CMK (cell line): ENCODE measurements at places on chromosomes 3 and 15.

- DNase-seq: no peak
These were observed 288.8 kb downstream of the FEZF2 start for GRCh38 chr3:62084558-62084957.

GRCh38 chr3:105199217-105199616, 167.5 kb upstream of the ALCAM start:
- no peak for DNase-seq

DNA sequence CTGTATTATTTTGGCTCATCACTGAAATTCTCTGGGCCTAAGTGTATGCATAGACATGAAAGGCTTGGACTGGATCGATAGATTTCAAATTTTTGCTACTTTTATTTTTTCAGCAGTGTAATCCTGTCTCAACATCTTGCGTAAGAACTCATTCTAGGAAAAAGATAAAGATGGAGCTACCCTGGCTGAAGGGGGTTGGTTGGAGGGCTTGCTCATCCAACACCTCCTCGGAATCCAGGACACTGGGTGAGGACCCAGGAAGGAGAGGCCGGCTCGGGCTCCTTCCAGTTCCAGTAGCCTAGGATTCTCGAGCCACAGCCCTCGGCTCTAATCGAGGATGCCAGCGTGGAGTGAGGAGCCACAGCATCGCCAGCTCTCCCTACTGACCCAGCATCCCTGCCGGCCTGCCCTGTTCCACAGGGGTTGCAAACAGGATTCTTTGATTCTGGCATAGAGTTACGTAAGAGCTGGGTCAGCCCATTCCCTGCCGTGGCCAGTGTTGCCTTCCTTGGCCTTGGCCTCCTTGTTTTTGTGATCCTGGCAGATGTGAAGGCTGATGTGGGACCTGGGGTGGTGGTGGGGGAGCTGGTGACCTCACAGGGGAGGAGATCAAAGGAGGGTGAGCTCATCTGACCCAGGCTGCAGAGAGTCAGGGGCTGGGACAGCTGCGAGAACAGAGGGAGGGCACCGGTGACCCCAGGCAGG, 149.5 kb downstream of the ALDH1A2 start:
- DNase-seq: no peak

DNA sequence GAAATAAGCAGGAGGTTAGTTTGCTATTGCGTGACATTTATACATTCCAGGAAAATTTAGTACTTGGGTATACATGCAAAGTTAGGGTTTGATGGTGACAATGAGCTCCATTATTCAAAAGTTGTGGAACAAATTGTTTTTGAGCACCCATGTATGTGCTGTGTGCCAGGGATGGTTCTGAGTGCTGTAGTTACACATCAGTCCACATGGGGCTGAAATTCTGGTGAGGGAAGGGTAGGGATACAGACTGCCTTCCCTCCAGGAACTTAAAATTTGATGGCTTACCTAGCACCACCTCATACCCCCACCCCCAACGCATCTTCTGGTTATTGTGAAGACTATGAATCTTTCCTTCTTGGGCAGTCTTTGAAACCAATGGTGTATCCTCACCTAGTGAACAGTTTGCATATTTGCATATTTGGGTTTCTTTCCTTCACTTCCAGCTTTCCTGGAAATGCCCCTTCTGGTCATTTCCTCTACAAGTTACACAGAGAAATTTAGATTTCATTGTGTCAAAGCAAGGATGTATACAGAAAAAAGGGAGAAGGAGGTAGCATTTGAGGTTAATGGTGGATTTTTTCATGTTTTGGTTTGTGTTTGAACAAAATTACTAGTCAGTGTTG, 222.0 kb upstream of the IL12A start:
- DNase-seq: no peak

- no peak for DNase-seq
These were observed 1.1 kb downstream of the CELSR3 start for GRCh38 chr3:48661501-48662144.

DNA sequence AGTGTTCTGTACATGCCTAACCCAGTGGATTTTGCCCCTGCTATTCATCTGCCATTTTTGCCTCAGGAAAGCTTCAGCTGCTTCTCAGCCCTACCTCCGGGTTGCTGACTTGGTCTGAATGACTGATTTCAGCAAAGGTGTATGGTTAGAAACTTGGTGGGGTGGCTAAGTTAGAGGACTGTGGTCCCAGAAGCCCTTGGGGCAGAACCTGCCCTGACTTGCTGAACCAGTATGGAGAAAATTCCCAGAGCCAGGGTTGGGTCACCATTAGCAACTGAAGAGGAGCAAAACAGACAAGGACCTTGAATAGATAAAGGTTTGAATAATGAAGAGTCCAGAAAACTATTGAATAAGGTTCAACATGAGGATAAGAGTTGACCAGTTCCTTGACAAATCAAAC, 6.1 kb upstream of the WWTR1 start:
- DNase-seq: no peak

DNA sequence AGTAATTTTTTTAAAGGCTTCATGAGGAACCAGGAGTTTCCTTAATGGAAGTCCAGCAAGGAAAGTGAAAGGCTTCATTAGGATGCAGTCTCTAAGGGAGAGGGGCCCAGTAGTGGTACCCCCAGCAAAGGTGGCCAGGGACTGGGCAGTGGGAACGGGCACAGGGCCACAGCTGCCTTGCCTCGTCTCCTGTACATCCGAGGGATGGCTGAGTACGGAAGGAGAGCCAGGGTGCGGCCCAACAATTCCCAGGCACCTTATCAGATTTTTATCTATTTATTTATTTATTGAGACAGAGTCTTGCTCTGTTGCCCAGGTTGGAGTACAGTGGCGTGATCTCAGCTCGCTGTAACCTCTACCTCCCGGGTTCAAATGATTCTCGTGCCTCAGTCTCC, 14.5 kb downstream of the SEMA3G start:
- DNase-seq: no peak
